ENCODE measurements at places on chromosomes 7 and 10. TPM values are rescaled to one million over a fixed set of nuclear protein-coding genes. Genes with fewer than 3 reads are reported as not detected.

Gene VOPP1
- total RNA-seq: 83.3 TPM

Gene ADAM12
- total RNA-seq: 28.8 TPM

Gene C10orf88
- total RNA-seq: 8.8 TPM

Gene SPDYE2B
- total RNA-seq: not detected

Gene ST7
- total RNA-seq: 19.8 TPM

Gene GPR15LG
- total RNA-seq: not detected

Gene GDF2
- total RNA-seq: not detected

Gene EFCAB10
- not detected for total RNA-seq

Gene PDLIM1
- total RNA-seq: 15.0 TPM

Gene SERPINE1
- total RNA-seq: 260 TPM

Gene CACNB2
- total RNA-seq: 1.2 TPM

Gene MYPN
- total RNA-seq: 0.33 TPM

Gene FBXL13
- total RNA-seq: 0.99 TPM

Gene KCND2
- total RNA-seq: 7.3 TPM

Gene UNCX
- total RNA-seq: not detected

Gene NPFFR1
- not detected for total RNA-seq

Gene FRMD4A
- total RNA-seq: 14.1 TPM

Gene MMS19
- total RNA-seq: 87.3 TPM

Gene VDAC2
- total RNA-seq: 179 TPM

Gene VPS26A
- total RNA-seq: 49.0 TPM

Gene TTYH3
- total RNA-seq: 82.2 TPM

Gene PPP1R17
- not detected for total RNA-seq

Gene GIMAP6
- 0.15 TPM for total RNA-seq

Gene TCERG1L
- total RNA-seq: not detected

Gene SFTPA1
- not detected for total RNA-seq

Gene GPR26
- not detected for total RNA-seq

Gene IDI2
- total RNA-seq: not detected
